ENCODE measurements at places on chromosomes 5 and 9.
A peak's percentile ranks its signal among the peaks of the same experiment; 100 is the strongest.

- peak; percentile 3 for DNase-seq
Measured at GRCh38 chr5:74543162-74543995, 97.1 kb downstream of the ENC1 start.

GRCh38 chr5:8500426-8500825 is 631.5 kb downstream of the MTRR start:
- DNase-seq = no peak

DNA sequence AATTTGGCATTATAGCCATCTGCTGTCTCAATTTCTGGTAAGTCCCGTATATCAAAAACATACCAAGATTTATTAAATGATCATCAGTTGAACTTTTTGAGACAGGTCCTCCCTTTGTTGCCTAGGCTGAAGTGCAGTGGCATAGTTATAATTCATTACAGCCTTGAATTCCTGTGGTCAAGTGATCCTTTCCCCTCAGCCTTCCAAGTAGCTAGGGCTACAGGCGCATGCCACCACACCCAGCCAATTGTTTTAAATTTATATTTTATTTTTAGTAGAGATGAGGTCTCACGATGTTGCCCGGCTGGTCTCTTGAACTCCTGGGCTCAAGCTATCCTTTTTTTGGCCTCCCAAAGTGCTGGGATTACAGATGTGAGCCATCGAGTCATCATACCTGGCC is 418.9 kb downstream of the ARHGEF28 start:
- no peak for DNase-seq

- DNase-seq = no peak
Measured at GRCh38 chr9:135790850-135791249, 88.9 kb downstream of the KCNT1 start.

- DNase-seq = no peak
Measured at GRCh38 chr5:103425686-103426454, 136.7 kb downstream of the NUDT12 start.
